Upper lobe of right lung (tissue), 1 donor: ENCODE measurements at places on chromosomes 11 and 22. TPM values are rescaled to one million over a fixed set of nuclear protein-coding genes. Genes with fewer than 3 reads are reported as not detected.

LRFN4 gene
- total RNA-seq: 14.0 TPM

CBX7 gene
- total RNA-seq: 62.7 TPM

ANO9 gene
- total RNA-seq: 22.4 TPM

GRCh38 chr22:47303161-47303890, 540.9 kb downstream of the TBC1D22A start:
- no peak for DNase-seq
- H3K4me1 ChIP-seq: no peaks in the 10 kb centered on the region
- no peak overlapping the region for H3K27ac ChIP-seq

DNA sequence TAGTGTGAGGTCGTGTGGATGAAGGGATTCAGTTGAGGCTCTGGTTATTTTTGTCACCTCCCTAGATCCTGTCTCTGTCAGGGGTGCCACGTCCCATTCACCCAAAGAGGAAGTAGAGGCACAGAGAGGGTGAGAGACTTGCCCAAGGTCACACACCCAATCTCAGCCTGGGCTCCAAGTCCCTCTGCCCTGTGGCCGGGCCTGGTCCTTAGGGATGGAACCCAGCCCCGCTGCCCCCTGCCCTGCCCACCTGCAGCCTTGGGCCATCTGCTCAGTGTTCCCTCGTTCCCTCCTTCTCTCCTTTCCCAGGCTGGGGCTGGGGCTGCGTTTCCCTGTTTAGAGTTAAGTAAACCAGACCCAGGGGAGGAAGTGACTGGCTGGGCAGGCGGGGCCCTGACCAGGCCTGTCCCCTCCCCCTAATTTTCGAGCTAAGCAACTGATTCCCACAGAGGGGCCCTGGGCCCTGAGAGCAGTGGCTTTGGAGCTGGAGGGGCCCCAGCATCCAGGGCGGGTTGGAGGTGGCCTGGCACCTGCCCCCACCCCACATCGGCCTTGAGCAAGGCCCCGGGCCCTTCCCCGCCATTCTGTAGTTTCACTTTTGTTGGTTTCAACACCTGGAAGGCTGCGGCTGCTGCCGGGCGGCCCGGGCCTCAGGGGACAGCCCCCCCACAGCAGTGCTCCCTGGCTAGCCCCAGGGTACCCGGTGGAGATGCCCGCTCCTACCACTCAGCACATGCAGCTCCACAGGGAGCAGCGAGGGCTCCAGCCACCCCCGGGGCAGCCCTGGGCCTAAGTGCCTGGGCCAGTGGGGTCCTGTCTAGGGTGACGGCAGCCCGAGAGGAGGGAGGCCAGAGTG, 1.5 kb downstream of the TCIRG1 start:
- H3K4me3 ChIP-seq: peak overlapping the region; percentile 98
- no peaks in the 10 kb centered on the region for H3K27me3 ChIP-seq
- peak; percentile 87 for DNase-seq
- H3K36me3 ChIP-seq: peaks cover 30% of the 10 kb centered on the region
- peak overlapping the region; percentile 94 for H3K27ac ChIP-seq

GRCh38 chr22:39522567-39523300, 2.4 kb downstream of the ATF4 start:
- DNase-seq: no peak
- H3K27ac ChIP-seq: peak overlapping the region; percentile 48
- H3K4me3 ChIP-seq: peak overlapping the region; percentile 100
- H3K27me3 ChIP-seq: no peaks in the 10 kb centered on the region
- peaks cover 45% of the 10 kb centered on the region for H3K36me3 ChIP-seq

GRCh38 chr11:32366666-32367065, 68.7 kb downstream of the WT1 start:
- no peaks in the 10 kb centered on the region for H3K27me3 ChIP-seq
- no peak overlapping the region for H3K4me3 ChIP-seq
- H3K4me1 ChIP-seq: no peaks in the 10 kb centered on the region
- H3K36me3 ChIP-seq: no peaks in the 10 kb centered on the region
- H3K27ac ChIP-seq: no peak overlapping the region
